Activated CD4-positive, alpha-beta T cell treated with anti-CD3 and anti-CD28 coated beads for 1 hour (primary cell): ENCODE measurements at places on chromosomes 13 and 19.

- DNase-seq = no peak
Measured at GRCh38 chr13:24699541-24699940, 19.3 kb downstream of the ATP12A start.

DNA sequence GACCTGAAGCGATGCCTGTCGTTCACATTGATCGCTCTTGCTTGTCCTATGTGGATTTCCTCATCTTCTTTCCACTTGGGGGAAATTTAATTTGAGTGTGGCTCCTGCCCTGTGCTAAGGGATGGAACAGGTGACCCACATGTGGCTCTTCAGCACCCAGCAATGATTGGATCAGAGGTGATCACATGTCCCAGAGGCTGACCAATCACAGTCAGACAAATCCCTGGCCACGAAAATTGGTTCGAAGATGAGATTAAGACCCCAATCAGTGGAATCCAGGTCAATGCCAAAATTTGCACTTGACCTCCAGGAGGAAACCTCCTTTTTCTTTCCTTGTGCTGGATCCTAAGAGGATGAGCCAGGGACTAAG is 23.7 kb downstream of the AMER2 start:
- no peak for DNase-seq

- no peak for DNase-seq
Measured at GRCh38 chr19:45705115-45705514, 12.6 kb downstream of the QPCTL start.

GRCh38 chr19:41377977-41378709 is 1.8 kb downstream of the TMEM91 start:
- DNase-seq = no peak

DNA sequence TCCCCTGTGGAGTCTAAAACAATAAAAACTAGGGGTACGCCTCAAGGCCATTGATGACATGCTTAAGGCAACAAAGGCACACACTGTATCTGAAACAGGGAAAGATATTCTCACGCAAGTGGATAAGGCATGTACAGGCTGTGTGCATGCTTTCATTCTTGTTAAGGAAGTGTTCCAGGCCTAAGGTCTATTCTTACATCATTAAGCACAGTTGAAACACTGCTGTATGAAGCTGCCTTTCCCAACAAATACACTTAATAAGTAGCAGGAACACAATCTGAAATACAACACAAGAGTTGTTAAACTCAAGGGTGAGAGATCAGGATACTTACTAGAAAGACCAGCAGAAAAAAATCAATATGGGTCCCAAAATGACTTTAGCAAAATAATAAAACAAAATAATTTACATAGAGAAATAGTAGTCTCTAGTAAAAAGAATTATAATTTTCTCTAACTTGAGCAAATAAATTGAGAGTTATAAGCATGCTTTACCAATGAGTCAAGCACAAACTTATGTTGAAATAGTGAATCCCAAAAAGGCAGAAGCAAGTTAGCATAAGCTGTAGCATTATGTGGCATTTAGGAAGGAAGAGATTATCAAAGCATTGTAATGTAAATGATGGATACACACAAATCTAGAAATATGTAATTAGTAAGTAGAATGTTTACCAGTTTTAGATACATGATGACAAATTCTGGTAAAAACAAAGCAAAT is 796.9 kb downstream of the SLITRK1 start:
- DNase-seq = no peak
